Activated CD4-positive, alpha-beta T cell treated with anti-CD3 and anti-CD28 coated beads, Interleukin-2, amount 10 ng/mL, durations not matched to agents 7 days and 5 days (primary cell): ENCODE measurements at places on chromosomes 7 and 10.

- no peak for DNase-seq
These were observed 31.7 kb upstream of the OPALIN start for GRCh38 chr10:96390460-96390864.

DNA sequence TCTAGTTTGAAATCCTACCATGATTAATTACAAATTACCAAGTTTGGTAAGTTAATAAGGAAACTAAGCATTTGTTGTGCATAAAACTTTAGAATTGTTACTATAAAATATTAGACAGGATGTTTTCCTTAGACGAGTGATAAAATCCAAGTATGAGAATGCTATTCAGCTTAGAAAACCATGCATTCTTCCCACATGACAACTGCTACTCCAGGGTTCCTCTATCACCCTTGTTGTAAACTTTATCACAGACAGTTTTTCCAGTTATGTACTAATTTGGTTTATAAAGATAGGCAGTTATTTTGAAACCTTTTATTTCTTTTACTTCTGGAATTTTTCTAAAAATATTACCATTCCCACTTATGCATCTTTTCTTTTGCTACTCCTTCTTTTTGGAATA, 52.0 kb downstream of the SIRT1 start:
- no peak for DNase-seq

DNA sequence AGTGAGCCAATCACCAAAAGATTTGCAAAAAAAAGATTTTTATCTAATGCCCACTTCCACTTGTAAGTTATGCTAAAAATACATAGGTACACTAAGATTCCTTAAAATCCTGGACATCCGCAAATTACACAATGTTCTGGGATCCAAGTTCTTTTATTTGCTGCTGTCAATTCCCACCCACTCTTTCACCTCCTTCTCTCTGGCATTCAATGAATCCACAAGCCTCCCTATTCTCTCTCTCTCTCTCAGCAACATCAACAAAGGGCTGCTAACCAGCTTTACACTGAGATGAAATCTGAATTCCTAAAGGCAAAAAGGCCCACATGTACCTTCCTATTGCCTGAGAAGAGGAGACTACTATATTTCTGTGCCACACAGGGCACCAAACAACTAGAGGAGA, 99.9 kb downstream of the ARMH3 start:
- no peak for DNase-seq

DNA sequence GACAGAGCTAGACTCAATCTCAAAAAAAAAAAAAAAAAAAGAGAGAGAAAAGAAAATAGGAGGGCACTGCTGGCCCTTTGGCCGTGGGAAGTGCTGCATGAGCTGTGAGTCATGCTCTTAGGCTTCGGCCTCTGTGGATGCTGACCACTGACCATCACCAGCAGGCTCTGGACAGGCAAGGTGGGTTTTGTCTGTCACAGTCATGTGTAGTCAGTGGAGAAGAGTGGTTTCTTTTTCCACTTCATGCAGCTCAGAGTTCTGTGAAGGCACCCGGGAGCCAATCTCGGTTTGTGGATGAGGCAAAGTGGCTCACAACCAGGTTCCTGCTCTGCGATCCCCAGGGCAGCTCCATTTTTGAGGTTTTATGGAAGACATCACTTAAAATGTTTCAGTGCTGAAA, 58.1 kb downstream of the PRTFDC1 start:
- DNase-seq, result no peak

- DNase-seq, result no peak
These were observed 6.6 kb downstream of the LAT2 start for GRCh38 chr7:74216361-74216761.
